ENCODE measurements at places on chromosomes 2 and 18.

DNA sequence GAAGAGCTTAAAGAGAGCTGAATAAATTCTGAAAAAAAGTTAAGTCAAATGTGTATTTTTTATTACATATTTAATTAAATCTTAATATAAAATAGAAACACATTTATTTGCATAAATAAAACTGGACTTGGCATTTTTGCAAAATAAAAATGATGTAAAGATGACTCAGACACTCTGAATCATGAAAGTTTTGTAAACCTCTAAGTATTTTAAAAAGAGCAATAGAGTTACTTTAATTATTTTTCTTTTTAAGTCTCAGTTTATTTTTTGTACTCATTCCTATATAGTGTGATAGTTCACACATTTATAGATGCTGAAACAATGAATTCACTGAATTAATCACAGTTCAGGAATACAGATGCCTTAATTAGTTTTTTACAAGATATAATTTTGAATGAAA lies 109.9 kb upstream of the DTNA start:
- DNase-seq, result no peak

DNA sequence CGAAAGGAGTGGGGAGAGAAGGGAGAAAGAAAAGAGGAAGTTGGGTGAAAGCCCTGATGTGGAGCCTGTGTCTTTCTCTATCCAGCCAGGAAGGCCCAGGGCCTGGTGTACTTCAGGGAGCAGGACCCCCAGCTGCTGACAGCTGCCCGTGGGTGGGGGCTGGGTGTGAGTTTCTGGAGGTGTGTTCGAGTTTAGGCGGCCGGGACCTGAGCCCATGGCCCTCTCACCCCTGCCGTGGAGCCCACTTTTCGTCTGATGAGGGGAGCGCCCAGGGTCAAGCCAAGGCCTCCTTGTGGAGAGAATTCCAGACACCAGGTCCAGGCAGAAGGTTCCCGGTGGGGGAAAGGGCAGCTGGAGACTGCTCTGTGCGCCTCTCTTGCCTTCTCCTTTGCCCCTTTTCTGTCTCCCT lies 2.2 kb downstream of the SIX3 start:
- DNase-seq, result no peak

DNA sequence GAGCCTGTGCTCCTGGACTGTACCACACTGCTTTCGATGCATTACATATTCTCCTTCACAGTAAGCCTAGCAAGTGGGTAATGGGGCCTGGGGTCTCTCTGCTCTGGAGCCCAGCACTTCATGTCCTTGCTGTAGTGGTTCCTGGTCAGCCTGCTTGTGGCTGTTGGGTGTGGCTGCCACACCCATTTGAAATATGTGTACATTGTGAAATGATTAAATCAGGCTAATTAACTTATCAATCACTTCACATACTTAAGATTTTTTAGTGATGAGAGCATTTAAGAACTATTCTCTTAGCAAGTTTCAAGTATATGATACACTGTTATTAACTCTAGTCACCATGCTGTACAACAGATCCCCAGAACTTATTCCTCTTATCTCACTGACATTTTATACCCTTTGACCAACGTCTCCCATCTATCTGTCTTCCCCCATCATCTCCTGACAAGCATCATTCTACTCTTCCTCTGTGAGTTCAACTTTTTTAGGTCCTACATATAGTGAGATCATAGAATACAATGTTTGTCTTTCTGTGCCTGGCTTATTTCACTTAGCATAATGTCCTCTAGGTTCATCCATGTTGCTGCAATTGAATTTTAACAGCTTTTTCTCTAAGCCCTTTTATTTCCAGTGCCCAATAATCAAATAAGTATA lies 92.1 kb downstream of the LYPD6 start:
- DNase-seq, result peak; percentile 21

DNA sequence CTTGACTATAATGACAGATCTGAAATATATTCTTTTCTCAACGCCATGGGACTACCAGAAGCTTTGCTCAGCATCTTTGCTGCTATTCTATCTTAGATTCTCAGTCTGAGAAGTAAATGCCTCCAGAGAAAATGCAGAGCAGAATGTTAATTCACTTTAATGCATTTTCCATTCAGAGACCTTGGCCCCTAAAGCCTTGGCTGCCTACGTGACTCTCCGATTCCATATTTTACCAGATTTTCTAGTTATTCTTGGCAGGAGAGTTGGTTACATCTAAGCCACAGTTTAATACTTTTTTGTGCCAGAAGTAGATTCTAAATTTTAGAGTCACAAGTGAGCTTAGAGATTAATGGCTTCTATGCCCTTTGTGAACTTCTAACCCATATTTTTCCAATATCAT lies 837.1 kb upstream of the POU3F3 start:
- no peak for DNase-seq

- no peak for DNase-seq
Measured at GRCh38 chr2:217064234-217065011, 204.6 kb upstream of the TNP1 start.

GRCh38 chr2:239852272-239852671 lies 172.9 kb downstream of the NDUFA10 start:
- DNase-seq, result no peak

- DNase-seq, result no peak
Measured at GRCh38 chr2:96498021-96498431, 7.1 kb downstream of the NEURL3 start.

GRCh38 chr18:62418258-62418657 lies 93.1 kb downstream of the TNFRSF11A start:
- no peak for DNase-seq
